ENCODE measurements at places on chromosomes 3 and 15.

DNA sequence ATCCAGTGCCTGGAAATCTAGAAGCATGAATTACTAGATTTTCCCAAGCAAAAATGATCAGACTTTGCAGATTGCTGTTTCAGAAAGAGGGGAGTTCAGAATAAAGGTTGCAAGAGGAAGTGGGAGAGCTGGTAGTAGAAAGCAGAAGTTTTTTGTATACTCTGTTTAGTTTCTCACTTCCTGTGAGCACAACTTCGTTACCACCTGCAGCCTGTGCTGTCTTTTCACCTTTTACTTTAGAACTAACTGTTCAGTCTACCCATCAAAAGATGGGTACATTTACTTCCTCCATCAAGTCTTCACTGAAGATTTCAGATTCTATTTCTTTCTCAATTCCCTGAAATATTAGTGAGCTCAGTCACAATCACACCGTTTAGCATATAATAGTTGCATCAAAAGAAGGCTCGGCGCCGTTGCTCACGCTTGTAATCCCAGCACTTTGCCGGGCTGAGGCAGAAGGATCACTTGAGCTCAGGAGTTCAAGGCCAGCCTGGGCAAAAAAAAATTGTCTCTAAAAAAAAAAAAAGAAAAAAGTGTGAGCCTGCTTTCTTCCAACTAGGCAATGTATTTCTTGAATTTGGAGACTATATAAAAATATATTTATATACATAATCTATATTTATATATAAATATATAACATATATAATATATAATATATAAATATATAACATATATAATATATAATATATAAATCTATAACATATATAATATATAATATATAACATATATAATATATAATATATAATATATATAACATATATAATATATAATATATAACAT lies 1.8 kb upstream of the CEP97 start:
- no peaks in the 10 kb centered on the region for H3K36me3 ChIP-seq
- no peak overlapping the region for H3K4me3 ChIP-seq
- peaks cover 7% of the 10 kb centered on the region for H3K4me1 ChIP-seq
- H3K27me3 ChIP-seq = no peaks in the 10 kb centered on the region
- no peak overlapping the region for H3K27ac ChIP-seq

DNA sequence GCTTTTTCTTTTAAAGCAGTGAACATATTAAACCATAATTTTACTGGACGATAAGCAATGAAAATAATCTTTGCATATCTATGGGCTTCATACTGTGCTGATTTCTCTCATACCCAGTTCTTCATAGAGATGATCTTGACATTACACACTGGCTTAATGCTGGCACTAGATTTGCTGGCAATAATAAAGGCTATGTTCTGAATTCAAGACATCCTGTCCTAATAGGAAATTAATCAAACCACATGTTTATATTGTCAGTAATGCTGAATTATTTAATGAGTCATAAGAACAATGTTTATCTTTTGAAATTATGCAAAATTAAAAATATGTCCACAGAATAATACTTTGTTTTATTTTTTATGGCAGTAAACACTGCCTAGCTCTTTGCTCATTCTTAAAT lies 643.2 kb downstream of the OTOL1 start:
- DNase-seq = no peak
- H3K4me1 ChIP-seq = no peaks in the 10 kb centered on the region
- H3K36me3 ChIP-seq = no peaks in the 10 kb centered on the region
- H3K27ac ChIP-seq = no peak overlapping the region
- no peaks in the 10 kb centered on the region for H3K27me3 ChIP-seq

GRCh38 chr3:16168211-16168610 lies 6.3 kb upstream of the GALNT15 start:
- H3K36me3 ChIP-seq = no peaks in the 10 kb centered on the region
- no peaks in the 10 kb centered on the region for H3K4me1 ChIP-seq
- H3K4me3 ChIP-seq = no peak overlapping the region
- H3K27ac ChIP-seq = no peak overlapping the region
- no peaks in the 10 kb centered on the region for H3K27me3 ChIP-seq

DNA sequence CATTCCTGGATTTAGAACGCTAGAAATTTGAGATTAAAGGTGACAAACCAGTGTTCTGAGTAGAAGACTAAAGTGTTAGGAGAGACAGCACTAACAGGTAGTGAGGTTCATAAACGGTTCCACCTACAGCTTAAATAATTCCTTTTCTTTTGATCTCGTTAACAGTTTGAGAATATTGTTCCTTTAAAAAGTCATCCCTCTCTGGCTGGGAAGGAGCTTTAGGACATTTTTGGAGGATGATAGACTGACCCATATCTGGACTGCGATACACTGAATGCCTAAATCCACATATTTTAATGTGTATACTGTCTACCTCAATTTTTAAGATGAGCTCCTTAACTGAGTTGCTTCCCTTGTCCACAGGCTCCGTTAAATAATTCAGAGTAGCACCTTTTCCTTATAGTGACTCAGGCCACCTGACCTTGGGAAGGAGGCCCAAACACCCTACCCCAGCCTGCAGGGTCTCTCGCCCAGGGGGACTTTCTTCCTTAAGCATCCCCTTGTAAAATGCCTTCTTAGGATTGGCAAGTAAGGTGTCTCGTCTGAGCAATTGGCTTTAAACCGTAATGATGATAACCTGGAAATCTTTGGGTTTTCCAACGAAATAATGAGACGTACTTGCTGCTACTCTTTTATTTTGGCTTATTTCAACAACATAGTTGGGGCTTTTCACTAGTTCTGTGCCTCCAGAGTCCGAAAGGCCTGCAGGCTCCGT lies 3.3 kb downstream of the TRIM71 start:
- no peak overlapping the region for H3K27ac ChIP-seq
- no peak for DNase-seq
- no peak overlapping the region for H3K4me3 ChIP-seq
- peaks cover 41% of the 10 kb centered on the region for H3K27me3 ChIP-seq

DNA sequence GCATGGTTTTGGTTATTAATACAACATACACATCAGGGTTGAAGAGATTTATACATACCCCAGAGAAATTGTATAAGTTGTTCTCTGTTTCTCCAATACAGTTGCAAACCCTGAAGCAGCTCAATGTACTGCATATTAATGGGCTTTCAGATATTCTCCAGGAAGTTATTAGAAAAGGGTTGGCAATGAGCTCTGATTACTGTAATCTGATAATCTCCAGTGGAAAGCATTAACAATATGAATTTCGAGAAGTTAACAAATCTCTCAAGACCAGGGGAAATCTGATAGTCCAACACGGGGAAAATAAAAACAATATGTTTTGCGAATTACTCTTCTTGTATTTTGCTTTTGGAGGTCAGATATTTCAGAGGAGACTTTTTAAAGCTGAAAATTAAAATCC lies 950.1 kb downstream of the TBL1XR1 start:
- DNase-seq = no peak
- no peak overlapping the region for H3K4me3 ChIP-seq
- H3K4me1 ChIP-seq = peaks cover 4% of the 10 kb centered on the region
- H3K36me3 ChIP-seq = no peaks in the 10 kb centered on the region
- H3K27me3 ChIP-seq = no peaks in the 10 kb centered on the region

GRCh38 chr3:128787256-128788253 lies 61.6 kb downstream of the RAB7A start:
- no peaks in the 10 kb centered on the region for H3K36me3 ChIP-seq
- DNase-seq = peak; percentile 35
- H3K4me3 ChIP-seq = no peak overlapping the region
- H3K27ac ChIP-seq = no peak overlapping the region
- H3K27me3 ChIP-seq = no peaks in the 10 kb centered on the region

- no peak overlapping the region for H3K4me3 ChIP-seq
- no peaks in the 10 kb centered on the region for H3K27me3 ChIP-seq
- no peak for DNase-seq
- no peak overlapping the region for H3K27ac ChIP-seq
- H3K4me1 ChIP-seq = no peaks in the 10 kb centered on the region
- H3K36me3 ChIP-seq = no peaks in the 10 kb centered on the region
Observed at GRCh38 chr15:95346721-95347475, 983.6 kb upstream of the NR2F2 start.

DNA sequence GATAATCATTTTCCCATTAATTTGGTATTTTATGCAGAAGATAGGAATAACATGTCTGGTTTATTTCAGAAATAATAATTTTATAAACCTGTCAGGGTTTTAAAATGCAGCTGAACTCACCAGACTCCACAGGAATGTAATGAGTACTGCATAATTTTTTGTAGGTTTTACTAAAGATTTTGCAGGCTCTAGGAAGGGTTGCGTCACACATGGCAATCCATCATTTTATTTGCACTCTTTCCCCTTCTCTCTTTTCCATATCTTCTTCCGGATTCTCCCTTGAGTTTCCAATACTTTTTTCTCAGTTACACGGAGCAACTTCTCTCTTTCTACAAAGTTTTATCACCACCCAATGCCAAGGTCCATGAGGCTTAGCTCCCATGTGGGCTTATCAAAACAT lies 234.7 kb downstream of the NFKBIZ start:
- H3K27me3 ChIP-seq = no peaks in the 10 kb centered on the region
- H3K4me1 ChIP-seq = no peaks in the 10 kb centered on the region
- H3K4me3 ChIP-seq = no peak overlapping the region
- DNase-seq = no peak

Measured in body of pancreas (tissue), 4 donors.